ENCODE measurements at places on chromosomes 2 and 18.

DNA sequence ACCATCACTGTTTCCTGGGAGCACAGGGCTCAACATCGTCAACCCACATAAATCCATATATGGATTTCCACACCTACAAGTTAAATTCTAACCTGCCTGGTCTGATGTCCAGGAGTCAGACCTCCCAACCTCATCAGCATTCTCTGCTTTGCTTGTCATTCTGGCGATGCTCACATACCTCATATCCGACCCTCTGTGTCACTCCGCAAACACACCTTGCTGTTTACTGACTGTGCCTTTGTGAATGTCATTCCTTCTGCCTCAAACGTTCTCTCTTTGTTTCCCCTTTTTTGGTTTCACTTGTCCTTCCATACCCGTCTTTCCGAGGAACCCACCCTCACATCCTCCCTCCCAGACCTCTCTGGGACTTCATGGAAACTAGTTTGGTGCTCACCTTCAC is 187.1 kb downstream of the ACTR3 start:
- no peak for DNase-seq

DNA sequence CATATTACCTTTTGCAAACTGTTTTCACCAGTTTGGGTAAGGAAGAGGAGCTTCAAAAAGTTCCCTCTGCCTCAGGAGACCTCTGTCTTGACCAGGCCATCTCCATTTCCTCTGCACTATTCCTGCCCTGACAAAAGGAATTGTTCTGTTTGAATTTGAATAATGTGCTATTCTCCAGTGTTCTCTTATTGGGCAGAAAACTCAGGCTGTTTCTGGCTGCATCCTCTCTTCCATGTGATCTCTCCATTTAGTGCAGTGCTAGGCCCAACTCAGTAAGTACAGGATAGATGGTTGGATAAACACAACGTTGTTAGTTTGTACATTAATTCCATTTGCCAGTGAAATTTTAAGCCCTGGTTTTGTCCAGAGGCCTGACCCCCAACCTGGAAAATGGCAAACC is 102.2 kb upstream of the CELF4 start:
- DNase-seq: no peak

DNA sequence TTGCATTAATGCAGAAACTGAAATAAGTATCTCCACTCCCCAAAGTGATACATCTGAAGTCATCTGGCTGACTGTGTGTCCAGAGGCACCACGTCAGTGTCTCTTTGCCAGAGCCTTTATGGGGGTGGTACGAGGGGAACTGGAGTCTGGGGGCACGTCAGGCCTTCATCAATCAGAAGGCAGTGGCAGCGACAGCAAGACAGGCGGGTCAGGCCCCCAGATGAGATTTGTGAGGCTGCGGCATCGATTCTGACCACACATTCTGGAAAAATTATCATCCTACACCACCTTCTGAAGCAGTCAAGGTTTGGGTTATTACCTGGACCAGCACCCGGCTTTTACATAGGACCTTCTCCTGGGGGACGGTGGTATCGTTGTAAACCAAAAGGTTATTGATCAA is 223.6 kb downstream of the GBX2 start:
- no peak for DNase-seq

DNA sequence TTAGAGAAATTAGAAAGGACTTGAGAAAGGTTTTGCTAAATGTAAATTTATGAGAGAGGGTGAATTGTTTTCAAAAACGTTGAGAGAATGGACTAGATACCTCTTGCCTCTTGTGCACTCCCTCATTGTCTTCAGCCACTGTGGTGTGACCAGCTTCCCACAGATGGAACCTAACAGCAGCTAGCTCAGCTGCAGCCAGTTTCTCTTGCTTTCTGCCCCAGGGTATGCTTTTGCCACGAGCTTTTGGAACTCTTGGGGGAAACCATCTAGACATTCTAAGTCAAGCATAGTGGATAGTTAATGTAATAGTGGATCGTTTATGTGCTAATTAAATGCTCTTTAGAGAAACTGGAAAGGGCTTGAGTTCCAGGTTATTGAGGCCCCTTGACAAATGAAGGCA is 288.2 kb downstream of the CTNNA2 start:
- DNase-seq: no peak

GRCh38 chr18:8989017-8989416 is 113.5 kb upstream of the NDUFV2 start:
- DNase-seq: no peak

DNA sequence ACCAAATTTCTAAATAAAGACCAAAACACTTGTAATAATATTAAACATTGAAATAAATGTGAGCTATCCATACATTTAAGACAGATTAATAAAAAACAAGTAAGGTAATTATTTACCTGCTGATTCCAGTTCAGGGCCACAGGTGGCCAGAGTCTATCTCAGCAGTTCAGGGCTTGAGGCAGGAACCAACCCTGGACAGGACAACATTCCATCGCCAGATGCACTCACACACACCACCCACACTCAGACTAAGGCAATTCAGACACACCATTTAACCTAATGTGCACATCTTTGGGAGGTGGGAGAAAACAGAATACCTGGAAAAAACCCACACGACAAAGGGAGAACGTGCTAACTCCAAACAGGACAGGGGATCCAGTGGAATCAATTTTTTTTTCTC is 14.1 kb upstream of the WDSUB1 start:
- DNase-seq: no peak

DNA sequence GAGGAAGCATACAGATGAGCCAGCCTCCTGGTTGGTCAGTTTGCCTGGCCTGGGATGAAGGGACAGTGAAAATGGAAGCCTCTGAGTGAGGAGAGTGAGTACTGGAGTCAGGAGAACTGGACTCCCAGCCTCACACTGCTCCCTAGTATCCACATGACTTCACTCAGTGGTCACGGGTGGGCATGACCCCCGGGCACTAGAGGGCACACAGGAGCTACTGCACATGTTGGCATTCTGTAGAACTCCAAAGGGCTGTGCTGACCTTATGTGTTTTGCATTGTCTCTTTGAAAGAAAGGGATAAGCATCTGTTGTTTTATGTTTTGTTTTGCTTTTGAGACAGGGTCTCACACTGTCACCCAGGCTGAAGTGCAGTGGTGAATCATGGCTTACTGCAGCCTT is 23.7 kb downstream of the NCAPH start:
- DNase-seq: peak; percentile 49

- no peak for DNase-seq
Observed at GRCh38 chr2:12734914-12735654, 18.3 kb downstream of the TRIB2 start.

- DNase-seq: no peak
Observed at GRCh38 chr2:79723830-79724229, 211.0 kb downstream of the CTNNA2 start.

GRCh38 chr2:2098458-2099167 is 232.5 kb downstream of the MYT1L start:
- DNase-seq: no peak

DNA sequence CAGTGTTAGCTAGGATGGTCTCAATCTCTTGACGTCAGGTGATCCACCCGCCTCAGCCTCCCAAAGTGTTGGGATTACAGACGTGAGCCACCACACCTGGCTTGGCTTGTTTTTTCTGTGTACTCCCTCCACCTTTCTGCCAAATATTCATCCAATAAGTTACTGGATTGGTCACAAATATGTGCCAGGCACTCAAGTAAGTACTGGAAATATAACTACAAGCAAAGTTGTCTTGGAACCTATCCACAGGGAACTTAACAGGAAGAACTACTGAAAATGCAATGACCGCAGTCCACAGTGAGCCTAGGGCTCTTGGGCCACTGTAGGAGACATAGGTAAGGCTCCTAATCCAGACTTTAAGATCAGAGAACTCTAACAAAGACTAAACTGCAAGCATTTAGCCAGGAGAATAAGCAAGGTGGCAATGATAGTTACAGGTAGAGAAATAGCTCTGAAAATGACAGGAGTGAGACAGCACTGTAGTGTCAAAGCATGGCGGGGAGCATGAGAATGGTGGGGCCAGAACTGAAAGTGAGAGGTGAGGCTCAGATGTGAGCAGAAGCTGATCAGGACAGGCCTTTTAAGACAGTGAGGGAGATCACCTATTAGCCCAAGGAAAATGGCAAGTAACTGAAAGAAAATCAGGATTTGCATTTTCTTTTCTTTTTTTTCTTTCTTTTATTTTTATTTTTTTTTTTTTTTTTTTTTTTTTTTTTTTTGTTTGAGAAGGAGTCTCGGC is 252.1 kb downstream of the RBM43 start:
- no peak for DNase-seq

DNA sequence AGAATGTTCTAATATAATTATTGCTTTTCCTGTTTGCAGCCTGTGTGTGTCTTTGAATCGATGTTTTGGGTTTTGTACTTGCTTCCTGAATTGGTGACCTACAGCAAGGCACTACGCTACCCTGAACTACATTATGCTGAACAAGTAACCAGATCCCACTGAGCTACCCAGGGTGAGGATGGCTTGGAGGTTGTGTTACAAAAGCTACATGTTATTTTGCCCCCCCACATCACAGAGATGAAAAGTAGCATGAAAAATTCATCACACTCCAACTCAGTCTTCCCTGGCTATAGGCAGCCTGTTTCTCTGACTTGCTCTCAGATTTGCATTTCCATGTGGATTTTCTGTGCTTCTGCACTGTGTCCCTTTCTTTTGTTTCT is 162.1 kb downstream of the LDLRAD4 start:
- DNase-seq: no peak

- no peak for DNase-seq
Observed at GRCh38 chr2:212245880-212246279, 292.7 kb downstream of the ERBB4 start.

DNA sequence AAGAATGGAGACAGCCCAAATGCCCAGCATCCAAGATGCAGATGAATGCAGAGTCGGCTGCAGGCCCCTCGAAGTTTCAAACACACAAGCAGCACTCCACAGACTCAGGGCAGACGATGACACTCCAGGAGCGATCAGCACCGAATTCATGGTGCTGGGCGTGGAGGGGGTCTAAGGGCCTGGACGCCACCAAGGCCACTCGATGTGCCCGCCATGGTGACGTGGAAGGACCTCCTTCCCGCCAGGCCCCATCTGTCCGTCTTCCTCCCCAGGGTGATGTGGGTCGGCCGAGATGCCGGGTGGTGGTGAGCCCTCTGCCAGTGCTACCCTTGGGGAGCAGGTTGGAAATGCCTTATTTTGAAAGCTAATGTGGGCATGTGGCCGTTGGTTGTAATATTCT is 9.4 kb downstream of the KIF1A start:
- peak; percentile 17 for DNase-seq

GRCh38 chr2:238294393-238295143 is 6.2 kb upstream of the PER2 start:
- DNase-seq: no peak

GRCh38 chr2:30346471-30347169 is 100.4 kb upstream of the LCLAT1 start:
- no peak for DNase-seq

- DNase-seq: no peak
Observed at GRCh38 chr2:19864381-19864780, 37.4 kb downstream of the TTC32 start.

DNA sequence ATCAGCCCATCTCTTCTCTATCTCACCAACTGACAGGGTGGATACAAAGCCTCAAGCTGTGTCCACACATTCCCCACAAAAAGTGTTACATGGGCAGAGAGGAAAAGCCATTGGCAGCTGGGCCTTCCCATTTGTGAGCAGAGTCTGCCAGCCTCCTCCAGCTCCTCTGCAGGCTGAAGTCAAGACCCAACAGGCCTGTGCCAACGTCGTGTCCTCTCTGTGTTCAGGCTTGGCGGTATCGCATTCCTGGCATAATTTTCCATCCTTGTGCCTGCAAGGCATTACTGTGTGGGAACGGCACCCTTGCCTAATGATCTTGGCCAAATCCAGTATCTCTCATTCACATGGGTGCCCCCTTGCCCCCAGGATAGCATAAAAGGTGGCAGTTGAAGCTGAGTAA is 41.5 kb upstream of the APCDD1 start:
- DNase-seq: no peak

DNA sequence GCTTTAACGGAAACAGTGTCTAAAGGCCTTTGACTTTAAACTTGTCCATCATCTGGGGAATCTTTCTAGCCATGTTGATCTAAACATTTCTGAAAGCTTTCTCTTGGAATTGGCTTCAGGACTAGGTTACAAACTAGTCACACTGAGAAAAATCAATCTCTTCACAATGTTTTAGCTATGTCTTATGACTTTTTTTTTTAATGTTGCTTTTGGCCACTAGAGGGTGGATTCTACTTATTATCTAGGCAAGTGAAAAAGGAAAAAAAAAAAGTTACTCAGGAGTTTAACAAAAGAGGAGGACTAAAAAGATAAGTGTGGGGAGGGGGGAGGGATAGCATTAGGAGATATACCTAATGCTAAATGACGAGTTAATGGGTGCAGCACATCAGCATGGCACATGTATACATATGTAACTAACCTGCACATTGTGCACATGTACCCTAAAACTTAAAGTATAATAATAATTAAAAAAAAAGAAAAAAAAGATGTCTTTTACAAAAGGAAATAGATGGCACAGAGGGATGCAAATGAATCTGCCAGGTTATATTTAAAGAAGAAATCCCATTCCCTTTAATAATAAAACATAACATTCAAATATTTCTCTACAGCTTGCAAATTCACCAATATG is 160.4 kb upstream of the PID1 start:
- no peak for DNase-seq

DNA sequence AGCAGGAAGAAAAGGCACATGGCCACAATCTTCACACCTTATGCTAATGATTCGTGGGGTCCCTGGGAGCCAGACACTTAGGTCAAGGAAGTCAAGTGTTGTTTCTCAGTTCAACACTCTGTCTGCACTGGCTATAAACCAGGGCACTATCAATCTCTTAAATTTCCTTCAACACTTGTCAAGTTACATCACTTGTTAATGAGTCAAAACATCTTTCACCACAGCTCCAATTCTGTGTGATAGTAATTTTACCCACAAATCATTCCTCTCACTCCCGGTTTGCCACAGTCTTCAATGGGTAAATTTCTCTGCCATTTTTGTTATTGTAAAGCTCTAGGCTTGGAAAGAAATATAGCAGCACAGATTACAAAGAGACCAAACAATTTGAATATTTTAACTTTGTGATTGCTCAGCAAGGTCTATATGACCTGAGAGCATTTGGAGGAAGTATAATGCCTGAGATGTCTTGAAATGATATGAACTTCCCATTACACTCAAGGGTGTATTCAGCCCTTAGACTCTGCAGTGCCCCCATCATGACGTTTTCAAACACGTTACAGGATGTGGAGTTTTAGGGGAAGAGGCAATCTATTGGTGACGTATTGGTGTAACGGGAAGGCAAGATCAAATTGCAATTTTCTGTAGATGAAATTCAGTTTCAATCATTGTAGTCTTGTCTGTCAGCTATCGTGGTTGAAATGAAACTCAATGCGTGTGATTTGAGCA is 78.7 kb downstream of the ICOS start:
- DNase-seq: no peak

DNA sequence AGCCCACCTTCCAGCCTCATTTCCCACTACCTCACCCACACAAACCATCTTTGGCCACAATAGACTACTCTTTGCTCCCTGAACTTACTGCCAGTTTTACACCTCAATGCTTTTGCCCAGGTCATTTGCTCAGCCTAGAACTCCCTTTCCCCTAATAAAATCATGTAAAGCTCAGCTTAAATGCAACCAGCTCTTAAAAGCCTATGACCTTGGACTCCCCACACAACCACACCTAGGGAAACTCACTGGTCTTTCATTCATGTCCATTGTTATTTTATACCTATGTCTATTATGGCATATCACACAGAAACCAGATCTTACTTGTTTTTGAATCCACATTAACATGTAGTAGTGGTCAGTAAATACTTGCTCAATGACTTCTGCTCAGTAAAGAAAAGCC is 14.5 kb upstream of the XDH start:
- no peak for DNase-seq

GRCh38 chr2:18558458-18558857 is 2.0 kb downstream of the RDH14 start:
- no peak for DNase-seq
